ENCODE measurements at places on chromosomes 7 and 10. TPM values are rescaled to one million over a fixed set of nuclear protein-coding genes. Genes with fewer than 3 reads are reported as not detected.
A peak's percentile ranks its signal among the peaks of the same experiment; 100 is the strongest.

GRCh38 chr10:63521416-63522276 lies 445 bp downstream of the REEP3 start:
- peak; percentile 67 for DNase-seq

GRCh38 chr7:104627516-104627915 lies 299.1 kb downstream of the LHFPL3 start:
- DNase-seq, result no peak

- no peak for DNase-seq
Observed at GRCh38 chr7:84700563-84701370, 486.1 kb downstream of the SEMA3D start.

Gene PLCE1
- 34.6 TPM for polyA plus RNA-seq

GRCh38 chr7:23898619-23899018 lies 188.6 kb downstream of the STK31 start:
- no peak for DNase-seq

- peak; percentile 70 for DNase-seq
Observed at GRCh38 chr7:26398427-26398755, 106.7 kb downstream of the SNX10 start.

DNA sequence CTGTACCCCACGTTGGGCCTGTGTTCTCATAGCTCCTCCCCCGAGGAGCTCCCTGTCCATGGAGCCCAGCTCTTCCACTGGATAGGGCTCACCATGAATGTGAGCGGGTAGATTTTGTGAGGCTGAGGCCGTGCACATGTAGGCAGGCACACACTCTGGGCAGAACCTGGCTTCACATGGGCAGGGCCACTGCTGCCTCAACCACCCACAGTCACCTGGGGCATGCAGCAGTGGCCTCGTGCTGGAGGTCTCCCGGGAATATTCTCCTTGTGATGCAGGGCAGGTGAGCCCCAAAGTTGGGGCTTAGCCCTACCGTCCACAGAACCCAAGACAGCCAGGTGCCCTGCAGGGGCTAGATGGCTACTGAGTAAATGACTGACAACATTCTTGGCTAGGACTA lies 116.6 kb downstream of the TMEM130 start:
- no peak for DNase-seq

DNA sequence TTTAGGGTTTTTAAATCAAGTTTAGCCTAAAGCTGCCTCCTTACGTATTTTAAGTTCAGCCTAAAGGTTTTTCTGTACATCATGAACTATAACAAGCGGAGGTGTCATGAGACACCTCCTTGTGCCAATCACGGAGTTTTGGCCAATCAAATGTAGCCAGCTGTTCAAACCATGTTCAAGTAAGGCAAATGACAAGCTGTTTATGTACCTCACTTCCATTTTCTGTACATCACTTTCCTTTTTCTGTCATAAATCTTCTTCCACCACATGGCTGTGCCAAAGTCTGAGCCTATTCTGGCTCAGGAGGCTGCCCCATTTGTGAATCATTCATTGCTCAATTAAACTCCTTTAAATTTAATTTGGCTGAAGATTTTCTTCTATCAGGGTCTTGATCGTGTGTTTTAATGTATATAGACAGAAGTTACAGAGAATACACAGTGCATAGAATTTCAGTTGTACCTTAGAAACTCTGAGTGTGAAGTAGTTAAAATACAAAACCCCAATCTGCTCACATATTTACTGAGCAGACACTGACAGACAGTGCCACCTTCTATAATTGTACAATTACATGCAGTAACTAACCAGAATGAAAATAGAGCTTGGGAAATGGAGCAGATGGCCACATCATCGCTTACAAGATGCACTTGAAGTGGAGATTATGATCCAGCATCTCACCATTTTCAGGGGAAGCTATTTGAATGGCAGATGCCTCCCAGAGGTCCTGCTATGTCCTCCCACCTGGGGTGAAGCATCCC lies 76.9 kb upstream of the LANCL2 start:
- DNase-seq, result no peak

Gene CRPPA
- polyA plus RNA-seq, result 4.4 TPM

DNA sequence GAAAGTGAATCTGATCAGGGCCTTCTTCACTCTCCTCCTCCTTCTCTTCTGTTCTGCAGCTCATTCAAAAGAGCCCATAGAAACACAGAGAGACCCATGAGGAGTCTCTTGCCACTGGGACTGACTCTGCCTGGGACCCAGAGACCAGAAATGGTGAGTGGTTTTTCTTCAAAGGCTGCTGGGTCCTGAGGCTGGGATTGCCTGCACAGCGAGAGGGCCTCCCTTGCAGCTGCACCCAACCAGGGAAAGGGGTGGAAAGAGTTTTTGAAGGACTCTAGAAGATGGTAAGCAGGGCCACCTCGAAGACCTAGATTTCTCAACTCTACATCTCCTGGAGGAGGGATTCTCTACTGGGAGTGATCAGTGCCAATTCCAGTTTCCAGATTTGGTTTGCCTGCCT lies 15.5 kb upstream of the HOXA13 start:
- DNase-seq, result no peak

Gene CALML5
- not detected for polyA plus RNA-seq

DNA sequence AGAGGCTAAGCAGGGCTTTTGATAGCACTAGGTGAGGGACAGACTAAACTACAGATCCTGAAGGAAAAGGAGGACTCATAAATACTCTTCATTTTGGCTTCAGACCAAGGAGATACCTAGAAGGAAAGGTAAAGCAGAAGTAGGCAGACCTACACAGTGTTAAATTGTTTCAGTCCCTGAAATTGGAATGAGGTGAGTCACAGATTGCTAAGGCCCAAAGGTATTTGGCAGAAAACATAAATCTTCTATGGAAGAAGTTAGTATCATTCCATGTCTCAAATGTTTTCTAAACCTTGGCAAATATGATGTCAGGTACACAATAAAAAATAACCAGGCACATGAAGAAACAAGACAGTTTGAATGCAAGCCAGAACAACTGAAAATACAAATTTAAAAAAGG lies 30.0 kb downstream of the MTERF1 start:
- no peak for DNase-seq

- no peak for DNase-seq
Observed at GRCh38 chr10:93413252-93413689, 68.9 kb downstream of the MYOF start.

Gene ITPRID1
- polyA plus RNA-seq, result not detected

Gene GRM3
- polyA plus RNA-seq, result 0.15 TPM

GRCh38 chr7:123229426-123229825 lies 29.7 kb upstream of the SLC13A1 start:
- no peak for DNase-seq

- DNase-seq, result no peak
Observed at GRCh38 chr7:47039904-47040303, 542.0 kb downstream of the TNS3 start.

Gene FBXL13
- polyA plus RNA-seq, result 2.9 TPM

DNA sequence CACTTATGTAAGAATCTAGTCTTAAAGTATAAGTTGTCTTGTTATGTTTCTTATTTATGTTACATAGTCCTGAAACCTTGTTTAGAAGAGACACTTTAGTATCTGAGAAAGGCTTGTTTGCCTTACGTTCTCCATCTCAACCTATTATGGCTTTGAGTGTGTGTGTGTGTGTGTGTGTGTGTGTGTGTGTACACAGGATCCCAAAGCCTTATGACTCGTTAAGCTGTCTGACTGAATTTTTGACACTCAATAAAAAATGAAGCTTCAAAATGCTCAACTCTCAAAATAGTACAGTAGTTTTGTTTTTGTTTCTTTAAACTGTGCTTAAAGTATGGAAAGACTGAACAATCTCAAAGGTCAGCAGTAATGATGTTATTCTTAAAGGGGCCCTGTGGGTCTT lies 18.0 kb downstream of the CALU start:
- DNase-seq, result no peak

Gene CNPY1
- polyA plus RNA-seq, result not detected

Gene STOX1
- 12.4 TPM for polyA plus RNA-seq

Gene MOGAT3
- polyA plus RNA-seq, result 0.99 TPM

Gene ACSM6
- 0.17 TPM for polyA plus RNA-seq

Gene ERVW-1
- 0.73 TPM for polyA plus RNA-seq

DNA sequence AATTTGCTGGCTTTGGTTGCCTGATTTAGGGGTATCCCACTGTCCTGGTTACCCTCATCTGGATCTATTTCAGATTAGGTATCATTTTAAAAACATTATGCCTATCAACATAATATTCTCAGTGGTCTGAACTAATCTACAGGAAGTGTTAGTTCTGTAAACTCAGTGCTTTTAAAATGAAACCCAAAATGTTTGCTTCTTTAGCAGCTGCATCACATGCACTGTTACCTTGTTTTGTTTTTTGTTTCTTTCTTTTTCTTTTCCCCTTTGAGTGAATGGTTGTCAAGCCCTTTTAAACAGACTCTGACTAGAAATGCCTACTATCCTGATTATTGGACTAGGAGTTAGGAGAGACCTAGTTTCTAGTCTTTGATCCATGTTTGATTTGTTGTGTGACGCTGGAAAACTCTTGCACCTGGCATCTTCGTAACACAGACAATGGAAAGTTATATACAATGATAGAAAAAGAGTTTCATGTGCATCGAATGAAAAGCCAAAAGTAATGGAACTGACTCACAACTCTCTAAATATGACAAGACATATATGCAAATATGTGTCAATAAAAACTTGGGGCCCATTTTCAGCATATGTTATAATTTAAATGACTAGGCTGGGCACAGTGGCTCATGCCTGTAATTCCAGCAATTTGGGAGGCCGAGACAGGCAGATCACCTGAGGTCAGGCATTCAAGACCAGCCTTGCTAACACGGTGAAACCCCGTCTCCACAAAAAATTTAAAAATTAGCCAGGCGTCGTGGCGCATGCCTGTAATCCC lies 52.3 kb upstream of the STRIP2 start:
- DNase-seq, result no peak

- DNase-seq, result no peak
Observed at GRCh38 chr10:124547647-124548168, 86.1 kb downstream of the LHPP start.

All from renal cortex interstitium (tissue), 15 donors.